ENCODE measurements at places on chromosomes 16 and 17. TPM values are rescaled to one million over a fixed set of nuclear protein-coding genes. Genes with fewer than 3 reads are reported as not detected.

TBC1D3H gene
- total RNA-seq: not detected

CCL8 gene
- total RNA-seq: not detected

TBC1D3G gene
- not detected for total RNA-seq

CHST5 gene
- total RNA-seq: 0.50 TPM

STX1B gene
- 0.34 TPM for total RNA-seq

CA7 gene
- not detected for total RNA-seq

ST6GALNAC2 gene
- 51.1 TPM for total RNA-seq

PIP4K2B gene
- total RNA-seq: 40.8 TPM

ALDH3A1 gene
- total RNA-seq: 0.94 TPM

UTS2R gene
- 6.6 TPM for total RNA-seq

MEIOB gene
- not detected for total RNA-seq

CBFA2T3 gene
- total RNA-seq: 3.8 TPM

SPN gene
- total RNA-seq: 0.78 TPM

KCNH6 gene
- not detected for total RNA-seq

Measured in thyroid gland (tissue), 4 donors.